ENCODE measurements at places on chromosomes 2 and 18. TPM values are rescaled to one million over a fixed set of nuclear protein-coding genes. Genes with fewer than 3 reads are reported as not detected.

GRCh38 chr2:72913486-72914205 is 3.7 kb upstream of the EMX1 start:
- DNase-seq, result no peak

GRCh38 chr2:54803783-54804751 is 80.6 kb downstream of the EML6 start:
- no peak for DNase-seq

OTX1 gene
- total RNA-seq, result not detected

DNA sequence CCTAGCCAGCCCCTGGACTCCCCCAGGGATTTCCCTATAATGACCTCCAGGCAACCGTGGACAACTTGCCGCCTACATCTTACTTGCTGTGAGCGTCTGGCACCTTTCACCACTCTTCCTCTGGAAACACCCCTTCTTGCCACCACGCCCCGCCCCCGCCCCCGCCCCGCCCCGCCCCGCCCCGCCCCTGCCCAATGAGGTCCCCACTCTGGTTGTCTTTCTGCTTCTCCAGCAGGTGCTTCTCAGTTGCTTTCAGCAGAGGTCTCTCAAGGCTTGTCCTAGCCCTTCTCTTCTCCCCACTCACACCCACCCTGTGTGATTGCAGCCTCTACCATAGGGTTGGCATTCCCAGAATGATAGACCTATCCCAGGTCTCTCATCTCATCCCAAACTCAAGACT is 214.5 kb downstream of the EN1 start:
- DNase-seq, result no peak

Measured in Daoy (cell line).